ENCODE measurements at places on chromosomes 6 and 20.

- DNase-seq: no peak
Observed at GRCh38 chr20:2313316-2313715, 17.5 kb downstream of the TGM3 start.

GRCh38 chr20:60877071-60877857, 374.8 kb upstream of the CDH4 start:
- no peak for DNase-seq

GRCh38 chr6:78089531-78089930, 436.7 kb downstream of the MEI4 start:
- DNase-seq: no peak

DNA sequence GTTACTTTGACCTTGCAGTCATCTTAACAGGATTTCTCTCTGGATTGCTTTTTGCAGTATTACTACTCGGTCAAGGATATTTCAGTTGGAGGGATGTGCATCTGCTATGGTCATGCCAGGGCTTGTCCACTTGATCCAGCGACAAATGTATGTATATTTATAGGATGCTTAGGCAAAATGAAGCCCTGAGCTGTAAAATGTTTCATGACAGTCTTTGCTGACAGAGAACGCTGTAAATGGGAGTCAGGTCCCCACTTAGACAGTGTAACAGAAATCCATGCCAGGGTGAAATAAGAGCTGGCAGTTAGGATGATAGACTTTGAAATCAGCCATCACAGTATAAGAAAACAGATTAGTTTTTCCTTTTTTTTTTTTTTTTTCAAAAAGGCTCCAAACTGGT, 264.0 kb downstream of the LAMA2 start:
- DNase-seq: no peak

GRCh38 chr6:114282292-114282691, 60.5 kb downstream of the HS3ST5 start:
- no peak for DNase-seq

Data from COLO829 (cell line).